ENCODE measurements at places on chromosomes 4 and X.

DNA sequence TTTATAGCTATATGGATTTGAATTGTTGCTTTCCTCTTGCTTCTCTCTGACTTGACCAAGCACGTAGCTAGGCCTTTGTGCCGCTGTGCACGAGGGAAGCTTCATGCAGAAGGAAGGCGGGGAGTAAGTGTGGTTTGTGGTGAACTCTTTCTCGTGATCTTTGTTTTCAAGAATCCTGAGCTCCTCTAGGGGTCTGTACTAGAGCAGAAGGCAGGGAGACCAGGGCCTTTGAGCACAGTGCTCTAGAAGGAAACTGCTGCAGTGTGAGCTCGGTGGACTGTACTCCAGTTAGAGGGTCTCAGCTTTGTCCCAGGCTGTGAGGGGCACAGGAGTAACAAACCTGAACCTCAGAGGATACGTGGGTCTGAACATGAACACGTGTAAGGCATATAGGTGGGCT, 49.0 kb downstream of the AGA start:
- no peak for DNase-seq

GRCh38 chr4:17664755-17665154, 50.3 kb downstream of the MED28 start:
- DNase-seq, result peak; percentile 64

DNA sequence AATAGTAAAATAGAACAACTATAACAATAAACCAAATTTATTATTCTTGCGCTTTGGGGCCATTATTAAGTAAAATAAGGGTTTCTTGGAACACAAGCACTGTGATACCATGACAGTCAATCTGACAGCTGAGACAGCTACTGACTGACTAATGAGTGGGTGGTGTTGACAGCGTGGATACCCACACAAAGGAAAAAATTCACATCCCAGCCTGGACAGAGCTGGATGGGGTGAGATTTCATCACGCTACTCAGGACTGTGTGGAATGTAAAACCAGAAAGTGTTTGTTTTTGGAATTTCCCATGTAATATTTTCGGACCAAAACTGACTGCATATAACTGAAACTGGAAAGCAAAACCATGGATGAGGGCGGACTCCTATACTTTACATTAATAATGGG, 48.8 kb downstream of the IGFBP7 start:
- DNase-seq, result no peak

DNA sequence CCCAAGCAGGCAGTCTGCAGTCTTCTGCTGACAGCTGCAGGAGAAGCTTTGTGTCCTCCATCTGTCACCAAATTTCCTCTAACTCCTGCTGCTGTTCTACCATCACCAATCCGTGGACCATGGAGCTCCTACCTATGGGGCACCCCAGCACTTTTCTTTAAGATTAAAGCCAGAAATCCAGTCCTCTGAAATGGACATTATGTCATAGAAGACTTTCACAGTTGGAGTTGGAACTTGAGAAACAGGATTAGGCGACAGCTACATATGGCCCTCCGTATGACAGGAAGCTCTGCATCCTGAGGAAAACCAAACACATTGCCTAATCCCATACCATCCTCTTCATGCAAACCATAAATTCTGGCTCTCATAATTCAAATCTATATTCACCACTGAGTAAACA, 470.6 kb upstream of the GALNTL6 start:
- no peak for DNase-seq

GRCh38 chrX:275476-275966, 5.7 kb upstream of the PLCXD1 start:
- DNase-seq, result no peak

DNA sequence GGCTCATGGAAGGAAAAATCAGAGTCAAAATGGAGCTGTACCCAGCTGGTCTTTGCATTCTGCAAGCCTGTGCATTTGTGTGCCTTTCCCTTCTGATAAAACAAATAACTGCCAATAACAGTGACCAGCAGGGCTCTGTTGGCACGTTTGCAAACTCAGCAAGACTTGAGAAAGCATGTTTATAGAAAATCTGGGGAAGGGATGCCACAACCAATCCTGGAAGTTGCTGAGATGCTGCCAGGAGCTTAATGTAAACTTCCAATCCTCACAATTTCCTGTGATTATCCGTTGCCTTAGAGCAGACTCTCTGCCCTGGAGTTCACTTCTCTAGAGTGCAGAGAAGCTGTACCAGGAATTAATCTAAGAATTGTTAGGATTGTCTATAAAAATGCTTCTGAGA, 6.9 kb upstream of the ANXA3 start:
- DNase-seq, result no peak

DNA sequence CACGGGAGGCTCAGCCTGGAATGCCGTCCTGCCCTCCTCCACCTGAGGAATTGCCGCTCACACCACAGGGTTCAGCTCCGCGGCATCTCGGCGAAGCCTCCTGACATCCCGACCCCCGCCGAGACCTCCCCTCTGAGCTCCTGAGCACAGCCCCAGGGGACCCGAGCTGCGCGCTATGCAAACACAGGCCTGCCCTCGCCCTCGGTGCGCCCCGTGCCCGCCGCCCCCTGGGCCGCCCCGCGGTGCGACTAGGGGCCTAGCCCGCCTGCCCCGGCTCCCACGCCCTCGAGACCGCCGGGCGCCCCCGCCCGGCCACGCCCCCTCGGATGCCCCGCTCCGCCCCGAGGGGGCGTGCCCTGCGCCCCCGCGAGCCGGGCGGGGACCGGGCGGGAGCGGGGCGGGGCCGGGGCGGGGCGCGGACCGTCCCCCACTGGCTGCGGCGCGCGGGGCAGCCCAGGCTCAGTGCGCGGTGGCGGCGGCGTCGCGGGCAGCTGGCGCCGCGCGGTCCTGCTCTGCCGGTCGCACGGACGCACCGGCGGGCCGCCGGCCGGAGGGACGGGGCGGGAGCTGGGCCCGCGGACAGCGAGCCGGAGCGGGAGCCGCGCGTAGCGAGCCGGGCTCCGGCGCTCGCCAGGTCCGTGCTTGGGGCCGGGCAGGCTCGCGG, at the start of gene FGFR3:
Gene FGFR3 (plus strand): TSS at position 462 of the 664 bp plus-strand sequence. CDS start 642 bp downstream, outside the sequence.
- no peak for DNase-seq

- peak; percentile 83 for DNase-seq
Measured at GRCh38 chr4:174282836-174283506, 496 bp downstream of the FBXO8 start.

DNA sequence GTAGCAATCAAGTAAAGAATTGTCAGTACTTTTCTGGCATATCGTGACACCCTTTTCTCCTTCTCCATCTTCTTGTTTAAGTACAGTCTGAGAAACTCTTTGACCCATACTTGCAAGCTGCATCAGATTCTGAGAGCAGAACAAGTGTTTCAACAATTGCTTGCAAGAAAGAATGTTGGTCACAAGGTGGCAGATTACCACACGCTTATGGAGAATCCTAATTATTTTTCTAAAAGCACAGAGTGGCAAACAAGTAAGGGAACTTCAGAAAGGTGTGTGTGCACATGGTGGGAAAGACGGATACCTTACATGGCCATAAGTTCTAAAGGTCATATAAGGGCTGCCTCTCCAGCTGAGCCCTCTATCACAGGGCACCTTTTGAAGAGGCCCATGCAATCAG, 136.4 kb upstream of the FGF13 start:
- DNase-seq, result no peak

DNA sequence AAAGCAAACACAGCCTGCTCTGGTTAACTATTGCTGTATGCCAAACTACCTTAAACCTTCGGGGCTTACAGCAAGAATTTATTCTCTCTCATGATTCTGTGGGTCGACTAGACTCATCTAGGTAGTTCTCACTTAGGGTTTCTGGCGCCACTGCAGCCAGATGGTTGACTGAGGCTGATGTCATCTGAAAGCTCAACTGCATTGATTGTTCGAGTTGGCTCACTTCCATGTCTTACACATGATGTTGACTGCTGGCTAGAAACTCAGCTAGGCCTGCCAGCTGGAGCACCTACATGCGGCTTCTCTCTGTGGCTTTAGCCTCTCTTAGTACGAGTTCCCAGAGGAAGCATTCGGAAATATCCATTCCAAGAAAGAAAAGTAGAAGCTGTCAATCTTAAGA, 103.2 kb downstream of the SRPX start:
- no peak for DNase-seq

DNA sequence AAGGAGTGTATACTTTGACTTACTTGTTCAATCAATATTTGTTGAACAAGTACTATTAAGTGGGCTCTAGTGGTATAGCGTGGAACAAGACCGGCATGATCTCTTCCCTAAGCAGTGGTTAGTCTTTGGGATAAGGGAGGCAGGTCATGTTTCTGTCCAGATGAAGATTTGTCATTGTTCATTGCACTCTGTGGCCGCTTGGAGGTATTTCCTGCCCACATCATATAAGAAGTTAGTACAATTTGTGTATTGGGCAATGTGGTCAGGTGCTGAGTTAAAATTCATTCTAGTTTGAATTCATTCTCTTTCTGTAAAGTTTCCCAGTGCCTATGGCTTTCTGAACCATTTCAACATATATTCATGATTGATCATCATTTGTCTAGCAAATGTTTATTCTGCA, 101.1 kb upstream of the SHISA3 start:
- DNase-seq, result no peak

GRCh38 chrX:150364347-150365050, 1.4 kb downstream of the MAMLD1 start:
- DNase-seq, result peak; percentile 27

GRCh38 chrX:131045726-131046125, 12.4 kb upstream of the ARHGAP36 start:
- no peak for DNase-seq

GRCh38 chr4:127832585-127832984, 48.1 kb upstream of the PLK4 start:
- no peak for DNase-seq

DNA sequence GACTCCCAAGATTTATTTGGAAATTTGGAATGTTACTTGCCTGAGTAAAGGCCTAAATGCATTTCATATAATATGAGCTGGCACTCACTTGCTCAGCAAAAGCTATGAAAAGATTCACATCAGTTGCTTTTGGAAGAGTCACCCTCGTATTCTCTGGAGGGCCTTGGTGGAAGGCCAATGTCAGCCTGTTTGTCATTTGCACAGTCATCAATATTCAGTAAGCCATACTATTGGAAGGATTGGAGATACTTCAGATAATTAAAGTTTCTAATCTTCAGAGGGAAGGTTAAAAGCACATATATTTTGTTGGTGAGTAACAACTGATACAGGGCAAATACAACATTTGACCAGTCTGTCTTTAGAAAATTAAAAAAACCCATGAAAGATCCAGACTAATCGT, 36.6 kb downstream of the VCX3A start:
- DNase-seq, result no peak

- DNase-seq, result no peak
Measured at GRCh38 chrX:50988649-50989048, 78.1 kb downstream of the BMP15 start.

- DNase-seq, result no peak
Measured at GRCh38 chrX:17564689-17565409, 172.4 kb upstream of the SCML1 start.

- no peak for DNase-seq
Measured at GRCh38 chrX:110944311-110944750, 148.7 kb upstream of the CHRDL1 start.

DNA sequence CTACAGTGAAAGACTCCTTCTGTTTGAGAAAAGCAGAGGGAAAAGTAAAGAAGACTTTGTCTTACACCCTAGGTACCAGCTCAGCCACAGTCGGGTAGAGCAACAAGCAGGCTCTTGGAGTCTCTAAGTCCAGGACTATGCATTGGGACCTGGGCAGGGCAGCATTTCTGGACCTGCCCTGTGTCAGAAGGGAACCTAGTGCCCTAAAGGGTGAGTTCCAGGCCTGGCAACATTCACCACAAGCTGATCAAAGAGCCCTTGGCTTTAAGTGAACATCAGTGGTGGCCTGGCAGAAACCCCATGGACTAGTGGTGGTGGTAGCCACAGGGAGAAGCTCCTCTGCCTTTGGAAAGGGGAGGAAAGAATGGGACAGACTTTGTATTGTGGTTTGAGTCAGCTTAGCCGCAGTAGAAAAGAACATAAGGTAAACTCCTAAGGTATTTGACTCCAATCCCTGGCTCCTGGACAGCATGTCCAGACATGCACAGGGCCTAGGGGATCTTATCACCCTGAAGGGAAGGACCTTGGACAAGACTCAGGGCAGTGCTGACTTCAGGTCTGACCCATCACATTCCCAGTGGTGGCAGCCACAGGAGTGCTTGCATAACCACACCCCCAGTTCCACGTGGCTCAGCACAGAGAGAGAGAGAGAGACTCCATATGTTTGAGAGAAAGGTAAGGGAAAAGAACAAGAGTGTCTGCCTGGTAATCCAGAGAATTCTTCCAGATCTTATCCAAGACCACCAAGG, 32.6 kb downstream of the CCDC158 start:
- DNase-seq, result no peak

DNA sequence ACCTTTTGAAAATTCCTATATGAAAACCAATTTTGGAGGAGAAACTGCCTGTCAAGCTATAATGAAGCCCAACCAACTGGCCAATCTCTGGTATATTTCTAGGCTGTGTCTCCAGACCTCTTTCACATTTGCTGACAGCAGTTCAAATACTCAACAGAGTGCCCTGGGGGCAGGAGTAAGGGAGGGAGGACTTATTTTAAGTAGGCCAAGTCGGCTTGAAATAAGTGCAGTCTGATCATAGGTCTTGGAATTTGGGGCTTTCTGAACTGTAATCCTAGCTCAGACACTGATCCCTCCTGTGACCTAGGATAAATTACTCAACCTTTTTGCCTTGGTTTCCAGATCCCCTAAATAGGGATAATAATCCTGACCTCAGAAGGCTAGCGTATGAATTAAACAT, 59.4 kb upstream of the SLC7A11 start:
- no peak for DNase-seq

DNA sequence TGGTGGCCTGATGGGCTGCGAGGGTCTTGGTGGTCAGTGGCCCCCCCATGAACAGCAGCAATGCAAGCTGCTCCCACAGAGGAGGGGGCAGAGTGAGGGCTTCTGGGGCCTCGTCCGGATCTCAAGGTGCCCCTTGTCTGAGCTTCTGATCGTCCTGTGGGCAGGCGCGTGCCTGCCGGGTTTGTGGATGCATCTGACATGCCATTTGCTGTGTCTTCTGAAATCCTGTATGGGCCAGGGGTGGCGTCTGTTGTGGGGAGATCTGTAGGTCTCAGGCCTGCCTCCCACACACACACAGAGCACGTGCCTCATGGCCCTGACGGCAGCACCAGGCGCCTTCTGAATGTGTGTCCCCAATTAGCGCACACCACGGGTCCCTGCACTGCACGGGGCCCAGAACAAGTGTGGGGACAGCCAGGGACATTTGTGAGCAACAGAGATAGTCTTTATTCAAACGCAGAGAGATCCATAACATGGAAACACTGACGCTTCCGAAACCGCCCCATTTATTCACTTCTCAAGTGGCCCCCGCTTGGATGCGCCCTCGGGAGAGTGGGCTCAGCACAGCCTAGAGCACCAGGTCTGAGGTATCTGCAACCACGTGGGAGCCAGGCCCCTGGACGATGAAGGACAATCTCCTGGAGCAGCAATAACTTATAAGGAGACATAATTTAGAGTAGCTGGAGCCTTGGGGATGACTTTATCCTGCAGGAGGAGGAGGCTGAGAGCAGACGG, 5.7 kb downstream of the SPON2 start:
- DNase-seq, result no peak

- DNase-seq, result no peak
Measured at GRCh38 chrX:114038358-114038757, 545.5 kb upstream of the HTR2C start.

Data from stimulated activated naive B cell treated with anti-CD40 and anti-IgM and Interleukin-4, amounts not matched to agents 10 μg/mL and 1 μg/mL and 100 μg/mL, for 72 hours (primary cell).